ENCODE measurements at places on chromosomes 4 and X. TPM values are rescaled to one million over a fixed set of nuclear protein-coding genes. Genes with fewer than 3 reads are reported as not detected.

DNA sequence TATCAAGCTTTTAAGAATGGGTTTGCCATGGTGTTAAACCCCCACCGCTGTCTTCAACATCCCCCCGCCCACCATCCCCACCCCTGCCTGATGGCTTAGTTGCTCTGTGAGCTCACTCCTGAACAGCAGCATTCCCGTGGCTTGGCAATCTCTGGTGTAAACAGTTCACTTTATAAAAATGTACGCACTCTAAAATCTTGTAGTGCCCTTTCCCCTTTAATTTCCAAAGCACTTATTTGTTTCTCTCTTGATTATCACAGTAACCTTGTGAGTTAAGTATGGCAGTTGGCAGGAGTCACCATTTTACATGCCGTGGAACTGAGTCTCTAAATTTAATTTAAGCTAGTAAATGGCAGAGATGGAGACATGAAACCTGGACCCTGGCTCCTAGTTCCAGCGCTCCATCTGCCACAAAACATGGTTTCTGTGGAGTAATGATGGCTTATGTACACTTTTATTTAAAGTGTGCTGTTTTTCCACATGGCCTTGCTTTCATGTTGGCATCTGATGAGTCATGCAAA, 123.1 kb downstream of the AFF1 start:
- DNase-seq, result no peak

DNA sequence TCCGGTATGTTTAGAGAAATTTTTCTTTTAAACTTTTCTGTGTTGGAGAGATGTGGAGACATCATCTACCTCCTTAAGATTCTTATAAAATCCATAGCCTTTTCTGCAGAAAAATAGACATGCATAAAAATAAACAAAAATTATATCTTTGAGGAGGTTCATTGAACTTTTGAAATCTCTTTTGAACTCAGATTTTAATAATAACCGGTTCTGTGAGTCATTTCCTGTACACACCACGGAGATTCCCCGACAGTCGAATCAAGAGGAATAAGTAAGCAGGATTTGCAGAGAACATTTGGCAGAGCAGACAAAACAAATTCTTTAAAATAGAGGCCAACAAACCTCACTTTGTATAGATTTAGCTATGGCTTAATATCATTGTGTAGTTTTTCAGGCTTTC, 918.7 kb upstream of the POU3F4 start:
- DNase-seq, result no peak

DNA sequence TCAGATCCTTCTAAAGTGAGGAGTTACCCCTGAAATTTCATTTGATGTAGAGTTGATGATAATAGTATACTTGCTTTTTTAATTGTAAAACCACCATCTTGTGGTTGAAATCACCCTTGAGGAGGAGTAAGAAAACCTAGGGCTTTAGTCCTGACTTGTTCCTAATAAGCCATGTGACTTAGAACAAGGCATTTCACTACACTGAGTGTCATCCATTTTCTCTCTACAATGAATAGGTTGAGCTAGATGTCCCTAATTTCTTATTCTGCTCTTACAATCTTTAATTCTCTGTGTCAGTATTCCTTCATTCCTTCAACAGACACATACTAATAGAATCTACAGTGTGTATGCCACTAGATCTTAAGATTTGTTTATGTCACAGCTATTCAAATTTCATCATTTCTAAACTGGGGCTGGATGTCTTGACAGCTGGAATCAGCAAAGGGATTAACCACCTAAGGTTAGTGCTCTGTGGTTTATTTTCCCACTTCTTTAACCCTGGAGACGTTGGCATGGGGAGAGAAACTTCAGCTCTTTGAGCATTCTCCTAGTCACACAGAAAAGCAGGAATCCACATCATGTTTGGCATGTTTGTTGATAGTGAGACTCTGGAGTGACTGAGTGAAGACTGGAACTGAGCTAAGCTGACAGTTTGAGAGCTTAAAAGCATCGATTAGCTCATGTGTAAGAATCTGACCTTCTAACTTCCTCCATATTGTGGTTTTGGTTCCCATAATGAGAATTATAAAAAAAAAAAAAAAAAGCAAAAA, 246.3 kb downstream of the NDST4 start:
- DNase-seq, result no peak

- no peak for DNase-seq
Measured at GRCh38 chr4:183633476-183634400, 25.2 kb downstream of the RWDD4 start.

- no peak for DNase-seq
Measured at GRCh38 chr4:106414366-106414765, 45.8 kb upstream of the GIMD1 start.

The SMARCA1 gene
- total RNA-seq, result 28.8 TPM

The SPATA18 gene
- 20.1 TPM for total RNA-seq

Data from mucosa of gallbladder (tissue), 1 donor.